ENCODE measurements at places on chromosomes 3 and 15.

DNA sequence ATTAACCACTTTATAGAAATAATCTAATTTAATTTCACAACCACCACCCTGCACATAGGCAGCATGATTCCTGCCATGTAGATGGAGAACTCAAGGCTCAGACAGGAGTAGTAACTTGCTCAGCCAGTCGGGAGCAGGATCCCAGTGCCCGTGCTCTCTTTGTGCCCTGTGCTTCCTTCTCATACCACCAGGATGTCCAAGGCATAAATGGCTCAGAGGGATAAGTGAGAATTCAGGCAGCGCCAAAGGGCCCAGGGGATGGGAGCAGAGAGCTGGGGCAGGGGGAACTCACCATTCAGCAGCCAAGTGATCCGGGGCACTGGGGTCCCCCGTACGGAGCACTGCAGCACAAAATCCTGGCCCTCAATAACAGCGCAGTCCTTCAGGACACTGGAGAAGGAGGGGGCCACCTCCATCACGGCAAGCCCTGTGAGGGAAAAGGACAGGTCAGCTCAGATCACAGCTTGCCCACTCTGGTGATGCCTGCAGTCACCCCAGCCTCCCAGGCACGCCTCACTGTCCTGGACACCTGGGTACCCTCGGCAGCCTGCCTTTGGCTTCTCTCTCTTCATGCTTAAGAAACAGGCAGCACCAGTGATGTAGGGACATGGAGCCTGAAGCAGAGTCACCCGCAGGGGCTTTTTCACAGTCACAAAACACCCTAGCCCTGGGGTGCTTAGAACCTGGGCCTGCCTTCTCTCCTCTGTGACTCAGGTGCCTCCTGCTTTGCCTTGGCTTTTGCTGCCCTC is 141.0 kb upstream of the HACD2 start:
- DNase-seq = no peak

- DNase-seq = no peak
Observed at GRCh38 chr3:11563159-11563864, 80.4 kb downstream of the VGLL4 start.

DNA sequence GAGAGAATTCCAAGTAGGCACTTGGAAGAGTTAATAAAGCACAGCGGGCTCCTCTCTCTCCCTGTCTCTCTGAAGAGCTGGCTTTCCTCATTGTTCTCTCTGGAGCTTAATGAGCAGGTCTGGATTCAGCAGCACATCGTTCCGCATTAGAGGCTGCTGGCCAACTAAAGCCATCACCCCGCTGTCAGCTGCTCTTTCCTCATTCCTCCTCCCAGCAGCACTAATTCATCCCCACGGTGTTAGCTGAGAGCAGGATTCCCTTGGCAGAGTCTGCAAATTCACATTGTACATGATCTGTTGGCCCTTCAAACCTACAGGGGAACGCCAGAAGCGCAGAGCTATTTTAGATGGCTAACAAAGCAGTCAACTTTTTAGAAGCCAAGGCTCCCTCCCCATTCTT is 44.2 kb downstream of the SGO1 start:
- DNase-seq = no peak

GRCh38 chr3:59084583-59084982 is 34.8 kb upstream of the CFAP20DC start:
- DNase-seq = no peak

DNA sequence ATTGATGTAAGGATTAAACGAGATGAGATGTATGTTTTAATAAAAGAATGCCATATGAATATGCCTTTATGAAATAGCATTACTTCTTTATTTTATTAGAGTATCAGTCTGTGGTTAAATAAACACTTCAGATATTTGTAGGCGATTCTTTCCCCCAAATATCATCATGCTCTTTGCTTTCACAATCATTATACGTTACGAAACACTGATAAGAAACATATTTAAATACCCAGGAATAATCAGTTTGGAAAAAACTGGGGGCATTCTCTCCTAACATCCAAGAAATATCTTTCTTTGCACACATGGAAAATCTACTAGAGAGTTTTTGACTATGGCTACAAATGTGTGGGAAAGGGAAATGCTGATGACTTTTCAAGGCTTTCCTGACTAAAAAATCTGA is 4.4 kb upstream of the PLAAT1 start:
- no peak for DNase-seq

DNA sequence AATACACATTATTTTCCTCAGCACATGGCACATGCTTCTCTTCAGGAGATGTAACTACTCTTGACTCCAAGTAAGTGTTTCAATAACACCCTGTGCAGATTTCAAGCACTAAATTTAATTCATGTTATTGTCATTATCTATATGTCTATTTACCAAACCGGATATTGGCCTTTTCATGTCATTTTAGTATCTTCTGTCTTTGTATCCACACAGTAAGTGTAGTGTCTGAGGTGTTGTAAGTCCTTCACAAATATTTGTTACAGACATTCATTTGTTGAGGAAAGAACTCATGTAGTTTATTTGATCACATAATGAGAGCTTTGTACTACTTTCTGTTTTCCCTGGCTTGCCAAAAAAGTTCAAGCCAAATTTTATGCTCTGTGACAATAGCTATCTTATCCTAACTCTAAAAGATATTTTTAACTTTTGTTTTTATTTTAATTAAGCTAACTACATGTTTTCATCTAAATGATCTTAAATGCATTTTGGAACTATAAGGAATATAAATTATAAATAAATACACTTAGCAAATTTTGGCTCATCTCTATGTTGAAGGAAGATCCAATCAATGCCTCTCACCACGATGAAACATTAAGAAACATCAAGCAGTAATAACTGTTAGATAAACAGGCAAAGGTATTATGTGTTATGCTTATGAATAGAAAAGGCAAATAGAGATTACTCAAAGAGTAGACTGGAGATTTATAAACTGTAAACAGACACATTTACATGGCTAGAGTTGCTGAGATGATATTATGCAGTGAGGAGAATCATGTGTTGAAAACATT is 48.3 kb downstream of the SPTSSB start:
- DNase-seq = no peak

GRCh38 chr3:178479446-178479845 is 56.8 kb upstream of the KCNMB2 start:
- no peak for DNase-seq
